ENCODE measurements at places on chromosomes 7 and 10.

- DNase-seq = no peak
Observed at GRCh38 chr10:35567951-35568350, 37.2 kb upstream of the GJD4 start.

DNA sequence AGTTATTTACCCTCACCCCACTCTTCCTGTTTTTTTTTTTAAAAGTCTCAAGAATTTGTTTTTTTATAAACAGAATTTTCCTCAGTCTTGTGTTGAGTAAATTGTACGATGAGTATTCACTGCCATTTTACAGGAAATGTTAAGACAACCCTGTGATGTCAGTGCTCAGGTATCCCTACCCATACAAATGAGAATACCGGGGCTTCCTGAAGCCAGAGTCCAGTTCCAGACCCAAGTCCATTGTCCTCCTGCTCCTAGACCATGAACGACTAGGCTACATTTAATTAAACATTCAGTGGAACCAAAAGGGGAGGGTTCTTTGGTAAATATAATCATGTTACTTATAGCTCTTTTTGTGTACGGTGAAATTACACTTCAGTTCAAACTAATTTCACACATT, 79.2 kb downstream of the GNAI1 start:
- no peak for DNase-seq

GRCh38 chr10:124306922-124307371, 111.8 kb downstream of the OAT start:
- DNase-seq = peak; percentile 24

- no peak for DNase-seq
Observed at GRCh38 chr10:24723788-24724380, at the start of gene ARHGAP21. TSS of gene ARHGAP21 (minus strand) at chr10:24723887. CDS start at chr10:24721899, 1,988 bp downstream.

DNA sequence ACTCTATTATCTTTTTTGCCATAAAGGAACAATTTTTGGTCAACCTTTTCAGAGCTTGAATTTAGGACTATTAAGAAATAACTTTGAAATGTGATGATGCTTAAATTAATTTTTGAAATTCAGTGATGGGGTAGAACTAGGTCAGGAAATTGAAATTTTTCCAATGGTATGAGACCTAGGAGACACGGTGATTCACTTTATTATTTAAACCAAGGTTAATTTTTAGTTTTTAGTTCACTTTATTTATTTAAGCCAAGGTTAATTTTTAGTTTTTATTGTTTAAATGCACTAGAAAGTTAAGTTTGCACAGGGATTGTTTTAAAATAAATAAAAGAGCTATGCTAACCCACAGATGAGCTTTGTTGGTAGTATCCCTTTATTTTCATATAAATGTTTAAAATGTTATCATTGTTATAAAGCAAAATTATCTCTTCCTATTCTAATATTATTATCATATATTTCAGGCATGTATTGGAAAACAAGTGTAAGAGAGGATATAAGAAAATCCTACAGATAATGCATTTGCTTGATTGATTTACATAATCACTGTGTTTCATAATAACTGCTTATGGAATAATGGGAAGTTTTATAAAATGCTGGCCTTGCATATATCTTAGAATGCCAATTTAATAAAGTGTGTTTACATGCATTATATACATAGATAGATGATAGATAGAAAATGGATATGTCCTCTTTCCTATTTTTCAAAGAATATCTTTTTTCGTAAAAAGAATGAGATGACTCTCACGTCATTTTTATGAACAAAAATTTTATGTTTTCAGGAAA, 163.6 kb downstream of the HGF start:
- no peak for DNase-seq

GRCh38 chr7:112331492-112331891, 118.8 kb upstream of the IFRD1 start:
- no peak for DNase-seq

DNA sequence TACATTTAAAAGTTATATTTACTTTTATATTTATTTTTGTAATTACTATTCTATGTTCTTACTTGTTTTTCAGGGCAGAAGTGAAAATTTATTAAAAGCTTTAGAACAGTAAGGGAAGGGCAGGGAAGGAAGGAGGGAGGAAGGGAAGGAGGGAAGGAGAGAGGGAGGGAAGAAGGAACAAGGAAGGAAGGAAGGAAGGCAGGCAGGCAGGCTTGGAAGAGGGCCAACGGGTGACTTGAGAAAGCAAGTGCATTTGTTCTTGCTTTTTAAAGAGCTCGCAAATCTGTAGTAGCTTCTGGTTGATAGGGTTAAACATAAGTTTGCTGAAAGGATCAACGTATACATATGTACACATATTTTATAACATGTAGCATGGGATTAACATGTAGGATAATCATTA, 725.3 kb upstream of the FZD8 start:
- DNase-seq = no peak

DNA sequence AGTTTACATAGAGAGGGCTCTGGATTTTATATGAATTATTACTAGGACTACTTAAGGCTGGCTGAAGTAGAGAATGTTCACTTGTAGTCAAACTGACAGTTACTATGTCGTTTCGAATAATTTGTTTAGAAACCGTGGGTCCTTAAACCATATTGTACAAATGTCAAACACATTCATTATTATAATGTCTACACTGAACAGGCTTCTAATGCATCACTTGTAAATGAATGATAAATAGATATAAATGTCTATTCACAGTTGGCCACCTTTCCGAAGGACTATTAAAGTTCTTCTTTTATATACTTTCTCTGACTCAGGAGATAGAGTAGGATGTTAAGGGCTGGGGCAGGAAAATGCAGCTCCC, 95.3 kb downstream of the SEMA3D start:
- DNase-seq = no peak

DNA sequence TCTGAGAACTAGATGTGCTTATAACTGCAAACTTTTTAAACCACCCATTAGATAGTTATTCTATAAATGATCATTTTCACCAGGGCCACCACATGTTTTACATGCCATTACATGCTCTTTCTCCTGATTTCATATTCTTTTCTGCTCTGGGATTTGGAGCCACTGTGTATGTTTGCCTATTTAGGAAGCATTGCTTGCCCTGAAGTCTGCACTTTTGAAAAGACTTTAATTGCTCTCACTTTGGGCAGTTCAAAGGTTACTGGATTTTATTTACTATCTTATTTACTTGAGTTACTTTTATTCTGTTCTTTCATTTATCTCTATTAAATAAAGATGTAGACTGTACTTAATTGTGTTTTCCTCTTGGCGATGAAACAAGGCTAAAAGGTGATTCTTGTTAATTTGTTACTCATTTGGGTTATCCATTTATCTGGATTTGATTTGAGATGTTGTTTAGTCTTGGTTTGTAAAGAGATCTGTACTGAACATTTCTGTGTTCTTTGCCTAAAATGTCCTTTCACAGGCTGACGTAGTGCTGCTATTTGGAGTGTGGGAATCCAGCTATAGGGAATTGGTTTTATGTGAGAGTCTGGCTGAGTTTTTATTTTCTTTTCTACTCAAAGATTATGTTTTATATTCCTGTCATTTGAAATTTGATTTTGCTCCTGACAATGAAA, 88.8 kb downstream of the SUGCT start:
- DNase-seq = no peak

GRCh38 chr10:85997544-85997943, 369.1 kb downstream of the GRID1 start:
- DNase-seq = no peak

DNA sequence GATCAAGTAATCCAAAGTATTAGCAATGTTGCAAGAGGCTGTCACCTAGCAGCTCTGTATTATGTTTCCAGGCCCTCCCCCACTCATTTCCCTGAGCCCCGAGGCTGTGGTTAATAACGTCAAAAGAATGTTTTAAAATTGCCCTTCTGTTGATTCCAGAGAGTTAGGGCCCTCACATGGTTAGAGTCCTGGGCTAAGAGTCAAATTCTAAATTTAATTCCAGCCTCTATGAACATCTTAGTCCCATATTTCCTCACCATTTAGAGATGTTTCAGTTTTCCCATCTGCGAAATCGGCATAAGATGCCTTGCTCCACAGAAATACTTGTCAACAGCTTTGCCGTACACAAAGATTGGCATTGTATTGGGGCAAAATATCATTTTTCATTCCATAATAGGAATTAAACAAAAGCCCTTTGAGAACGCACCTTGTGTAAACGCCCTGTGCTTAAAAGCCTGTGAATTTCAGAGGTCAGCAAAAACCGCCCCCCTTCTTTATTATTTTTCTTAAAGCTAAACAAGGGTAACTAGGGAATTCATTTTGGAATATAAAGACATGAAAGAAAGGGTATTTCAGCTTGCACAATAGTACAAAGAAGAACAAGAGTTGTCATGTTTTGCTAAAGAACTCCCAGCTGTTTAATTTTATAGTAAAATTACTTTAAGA, 135.8 kb downstream of the ARID5B start:
- DNase-seq = no peak

GRCh38 chr7:122198581-122198980, 54.5 kb upstream of the AASS start:
- no peak for DNase-seq

DNA sequence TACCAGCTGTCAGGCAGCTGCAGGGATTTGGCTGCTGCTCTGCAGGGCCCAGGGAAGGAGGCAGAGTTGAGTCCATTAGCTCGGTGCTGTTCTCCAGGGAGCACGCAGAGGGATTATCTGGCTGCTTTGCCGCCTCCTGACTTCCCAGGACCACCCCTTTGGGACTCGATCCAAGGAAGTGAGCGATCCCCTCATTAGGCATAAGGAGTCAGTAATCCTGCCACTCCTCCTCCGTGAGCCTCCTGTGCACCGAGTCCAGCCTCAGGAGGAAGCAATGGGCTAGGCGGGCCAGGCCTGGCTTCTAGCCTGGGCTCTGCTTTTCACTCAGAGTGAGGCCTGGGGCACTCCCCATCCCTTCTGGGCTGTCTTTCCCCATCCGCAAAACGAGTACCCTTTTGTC, 417.9 kb downstream of the RPS24 start:
- DNase-seq = peak; percentile 89

DNA sequence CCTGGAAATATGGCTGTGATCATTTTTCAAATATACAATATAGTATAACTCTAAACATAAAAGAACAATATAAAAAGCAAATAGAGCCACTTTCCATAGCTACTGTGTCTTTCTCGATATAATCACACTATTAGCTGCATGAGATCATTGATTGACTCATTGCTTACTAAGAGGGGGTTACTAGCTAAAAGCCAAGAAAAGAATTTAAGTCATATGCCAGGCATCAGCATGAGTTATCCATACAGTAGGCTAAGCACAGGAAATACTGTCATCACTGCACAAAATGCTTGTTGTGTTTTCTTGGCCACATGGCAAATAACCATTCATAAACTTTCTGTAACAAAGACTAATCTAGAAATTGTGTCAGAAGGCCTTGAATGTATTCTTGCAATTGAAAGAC, 18.8 kb upstream of the ABCB5 start:
- DNase-seq = no peak

DNA sequence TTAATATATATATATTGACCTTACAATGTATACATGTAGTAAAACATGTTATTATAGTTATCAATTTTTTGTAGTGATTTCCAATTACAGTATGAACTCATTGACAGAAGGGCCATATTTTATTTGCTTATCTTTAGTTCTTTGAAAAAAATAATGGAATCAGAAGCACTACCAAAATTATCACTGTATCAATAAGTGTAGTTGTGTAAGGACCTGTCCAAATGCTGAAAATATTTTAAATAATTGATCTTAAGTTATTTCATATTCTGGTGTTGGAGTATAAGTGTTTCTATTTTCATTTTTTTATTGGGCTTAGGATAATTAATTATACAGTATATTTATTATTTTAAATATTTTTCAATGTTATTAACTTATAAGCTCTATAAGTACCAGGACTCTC, 8.5 kb upstream of the DGKB start:
- DNase-seq = no peak

DNA sequence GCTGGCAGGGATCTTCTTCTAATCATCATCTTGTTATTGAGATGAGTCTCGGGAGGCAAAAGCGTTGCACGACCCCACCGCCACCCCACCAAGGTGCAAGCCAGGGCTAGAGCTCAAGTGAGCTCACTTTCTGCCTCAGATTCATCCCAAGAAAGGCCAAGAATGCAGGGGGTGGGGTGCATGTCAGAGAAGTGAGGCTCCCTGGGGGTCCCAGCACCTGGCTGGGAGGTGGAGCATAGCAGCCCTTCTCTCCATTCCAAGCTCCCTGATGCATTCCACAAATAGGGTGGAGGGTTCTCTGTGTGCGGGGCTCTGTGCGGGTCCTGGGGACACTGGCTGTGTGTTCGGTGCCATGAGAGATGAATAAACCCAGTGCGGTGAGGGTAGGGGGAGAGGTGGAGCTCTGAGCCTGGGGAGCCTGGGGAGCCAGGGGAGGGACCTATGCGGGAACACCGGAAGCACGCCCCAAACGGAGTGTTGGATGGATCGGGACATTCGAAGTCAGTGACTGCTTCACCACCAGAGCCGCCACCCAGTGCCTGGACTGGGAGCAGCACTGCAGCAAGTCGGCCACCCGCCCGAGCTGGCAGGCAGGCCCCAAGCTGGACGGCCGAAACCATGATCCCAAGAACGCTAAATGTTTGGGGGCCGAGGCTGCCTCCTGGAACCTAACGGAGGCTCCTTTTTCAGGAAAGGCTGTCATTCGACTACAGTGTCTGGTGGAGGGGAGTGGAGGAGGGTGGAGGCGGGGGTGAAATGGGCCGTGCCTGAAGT, 17.9 kb upstream of the HMX3 start:
- no peak for DNase-seq

GRCh38 chr7:138292951-138293350, 167.1 kb upstream of the TRIM24 start:
- no peak for DNase-seq

DNA sequence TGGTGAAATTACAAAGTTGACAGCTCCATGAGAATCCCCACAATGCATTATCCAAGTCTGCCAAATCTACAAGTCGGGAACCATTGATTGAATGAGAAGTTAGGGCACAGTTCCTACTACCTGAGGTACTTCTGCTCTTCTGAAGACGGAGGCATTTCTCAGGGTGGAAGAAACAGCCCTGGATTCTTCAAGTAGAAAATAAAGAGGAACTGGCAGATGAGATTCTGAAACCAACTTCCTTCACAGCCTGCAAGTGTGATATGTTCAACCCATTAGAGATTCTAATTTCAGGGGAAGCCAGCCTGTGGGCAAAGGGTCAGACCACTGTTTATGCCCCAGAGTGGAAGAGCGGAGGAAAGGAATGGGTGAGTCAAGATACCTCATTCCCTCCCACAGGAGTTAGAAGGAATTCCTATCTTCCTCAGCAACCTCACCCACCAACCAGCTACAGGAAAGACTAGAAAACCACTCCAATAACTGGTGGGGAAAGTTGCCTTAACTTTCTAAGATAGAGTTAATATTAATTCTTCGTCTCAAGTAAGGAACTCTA, 50.5 kb upstream of the BMPER start:
- no peak for DNase-seq

DNA sequence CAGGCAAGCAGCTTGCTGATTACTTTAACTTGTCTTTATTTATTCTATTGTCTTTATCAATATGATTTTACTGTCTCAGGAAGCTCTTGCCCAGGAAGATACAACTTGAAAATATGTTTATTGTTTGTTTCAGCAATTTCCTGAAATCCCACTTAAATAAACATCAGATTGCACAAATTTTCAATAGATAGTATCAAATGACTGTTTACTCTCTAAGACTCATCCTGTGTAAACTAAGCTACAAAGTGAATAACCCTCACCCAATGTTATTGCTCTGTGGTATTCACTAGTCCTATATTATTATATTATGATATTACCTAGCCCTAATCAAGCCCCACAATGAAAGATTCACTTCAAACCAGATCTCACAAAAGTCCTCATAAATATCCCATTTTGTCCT, 130.4 kb upstream of the HPS1 start:
- no peak for DNase-seq

GRCh38 chr7:28488061-28488791, 75.9 kb downstream of the CREB5 start:
- no peak for DNase-seq
